ENCODE measurements at places on chromosomes 7 and 10.

DNA sequence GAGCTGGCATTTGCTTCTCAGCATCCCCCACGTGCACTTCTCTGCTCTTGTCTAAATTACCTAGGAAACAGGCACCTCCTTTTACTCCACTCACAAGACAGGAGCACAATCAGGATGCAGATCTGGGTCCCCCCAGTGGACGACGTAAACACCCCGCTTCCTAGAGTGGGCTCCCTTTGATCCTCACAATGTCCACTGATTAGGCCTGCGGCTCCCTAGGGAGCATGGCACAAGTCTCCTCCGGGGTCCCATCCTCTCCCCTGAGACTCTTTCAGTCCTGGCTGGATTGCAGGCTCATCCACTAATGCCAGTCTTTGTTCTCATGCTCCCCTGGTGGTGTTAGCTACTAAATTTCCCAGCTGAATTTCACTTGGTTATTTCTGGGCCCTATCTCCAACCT lies 98.3 kb downstream of the GLI3 start:
- DNase-seq, result no peak

DNA sequence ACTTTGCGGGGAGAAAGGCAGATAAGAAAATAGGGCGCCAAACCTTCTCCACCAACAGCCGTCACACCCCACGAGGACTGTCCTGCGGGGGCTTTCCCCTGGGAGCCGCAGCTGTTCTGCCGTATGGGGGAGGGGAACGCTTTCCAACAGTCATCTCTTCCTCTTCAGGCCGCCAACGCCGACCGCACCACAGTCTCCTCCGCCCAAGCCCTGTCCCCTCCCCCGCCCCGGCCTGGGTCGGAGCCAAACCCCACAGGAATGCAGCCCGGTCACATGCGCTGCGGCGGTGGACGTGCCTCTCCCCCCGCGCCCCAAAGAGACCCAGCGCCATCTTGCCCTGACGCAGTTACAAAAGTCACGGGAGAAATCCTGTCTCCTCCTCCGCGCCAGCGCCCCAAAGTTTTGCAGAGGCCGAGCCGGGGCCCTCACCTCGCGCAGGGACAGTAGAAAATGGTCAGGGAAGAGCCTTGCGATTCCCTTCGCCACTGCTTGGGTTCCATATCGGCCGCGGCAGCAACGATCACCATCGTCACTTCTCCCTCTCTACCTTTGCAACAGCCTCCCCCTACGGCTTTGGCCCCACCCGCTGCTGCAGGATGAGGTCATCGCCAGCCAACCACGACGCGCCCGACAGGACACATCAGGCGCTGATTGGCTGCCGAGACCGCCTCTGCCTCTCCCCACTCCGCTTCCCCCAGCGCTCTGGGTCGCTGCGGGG lies 1.3 kb upstream of the KMT2E start:
- peak; percentile 99 for DNase-seq

- no peak for DNase-seq
Observed at GRCh38 chr10:133245439-133246235, 8.0 kb downstream of the VENTX start.

- DNase-seq, result no peak
Observed at GRCh38 chr10:63209705-63210104, 76.6 kb downstream of the NRBF2 start.

- no peak for DNase-seq
Observed at GRCh38 chr10:106830471-106830870, 334.0 kb downstream of the SORCS1 start.

DNA sequence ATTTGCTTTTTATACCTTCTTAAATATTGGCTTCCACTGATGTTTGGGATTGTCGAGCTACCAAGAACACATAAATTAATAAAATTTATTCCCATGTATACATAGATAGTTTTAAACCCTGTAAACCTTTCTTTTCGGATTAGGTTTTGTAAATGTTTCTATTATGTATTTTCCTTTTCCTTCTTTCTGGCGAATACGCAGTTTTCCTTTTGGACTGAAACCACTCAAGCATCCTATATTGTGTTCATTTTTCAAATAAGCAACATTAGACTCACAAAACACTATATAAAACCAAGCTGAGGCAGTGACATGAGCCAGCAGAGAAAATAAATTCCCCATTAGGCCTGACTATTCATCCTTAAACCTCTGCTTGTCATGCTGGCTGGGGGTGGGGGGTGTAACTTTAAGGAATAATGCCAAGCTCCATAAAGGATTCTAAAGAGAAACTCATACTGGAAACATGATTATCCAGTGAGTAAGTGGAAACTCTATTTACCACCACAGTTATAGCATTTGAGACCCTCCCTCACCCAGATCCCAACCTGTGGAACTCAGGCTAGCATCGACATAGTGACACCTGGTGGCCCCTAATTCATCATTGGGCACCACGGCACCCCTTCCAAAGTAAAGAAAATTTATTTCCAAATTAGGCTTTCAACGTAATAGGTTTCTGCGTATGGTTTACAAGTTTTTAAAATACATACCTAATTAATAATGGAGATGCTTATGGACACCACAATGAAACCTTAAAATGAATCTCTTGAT lies 86.5 kb upstream of the CELF2 start:
- DNase-seq, result no peak

GRCh38 chr10:50823789-50824188 lies 61.6 kb downstream of the A1CF start:
- DNase-seq, result no peak

DNA sequence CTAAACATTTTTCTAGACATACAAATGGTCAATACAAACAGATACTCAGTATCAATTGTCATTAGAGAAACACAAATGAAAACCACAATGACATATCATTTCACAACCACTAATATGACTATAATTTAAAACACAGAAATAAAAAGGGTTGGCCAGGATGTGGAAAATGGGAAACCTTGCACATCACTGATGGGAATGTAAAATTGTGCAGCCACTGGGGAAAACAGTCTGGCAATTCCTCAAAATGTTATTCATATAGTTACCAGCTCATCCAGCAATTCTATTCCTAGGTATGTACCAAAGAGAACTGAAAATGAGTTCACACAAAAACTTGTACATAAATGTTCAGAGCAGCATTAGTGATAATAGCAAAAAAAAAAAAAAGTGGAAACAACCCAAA lies 106.1 kb upstream of the LRRTM3 start:
- DNase-seq, result no peak

DNA sequence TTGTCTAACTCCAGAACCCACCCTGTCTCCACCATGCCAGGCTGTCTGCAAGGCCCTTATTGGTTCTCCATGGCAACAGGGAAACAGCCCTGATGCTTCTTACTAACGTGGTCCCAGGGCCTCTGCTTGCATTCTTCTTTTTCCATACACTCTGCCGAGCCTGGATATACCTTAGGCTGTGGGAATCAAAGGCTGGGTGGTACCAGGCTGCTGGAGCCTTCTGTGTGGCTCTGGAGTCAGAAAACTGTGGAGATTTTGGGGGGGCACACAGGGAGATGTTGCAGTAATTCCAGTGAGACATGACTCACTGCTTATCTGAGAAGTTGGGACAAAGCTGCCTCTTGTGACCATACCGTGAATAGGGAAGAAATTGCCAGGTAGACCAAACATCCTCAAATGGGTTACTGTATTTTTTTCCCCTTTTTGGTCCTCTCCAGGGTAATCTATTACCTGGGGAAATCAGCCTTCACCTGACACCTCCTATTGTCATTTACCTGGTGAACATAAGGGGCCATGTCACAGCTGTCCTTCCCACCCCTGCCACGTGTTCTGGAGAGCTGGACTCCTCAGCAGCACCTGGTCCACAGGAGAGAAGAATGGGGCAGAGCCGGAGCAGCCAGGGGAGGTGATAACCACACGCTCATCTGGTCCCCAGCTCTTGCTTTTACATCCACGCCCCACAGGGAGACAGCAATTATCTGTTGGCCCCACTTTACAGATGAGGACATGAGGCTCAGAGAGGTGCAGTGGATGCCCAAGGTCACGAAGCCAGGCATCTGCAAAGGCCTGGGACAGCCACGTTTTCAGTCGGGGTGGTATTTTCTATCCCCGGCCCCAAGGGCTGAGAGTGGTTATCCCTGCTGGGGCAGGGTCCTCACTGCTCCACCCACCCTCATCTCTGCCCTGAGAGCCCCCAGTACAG lies 4.6 kb downstream of the CHST3 start:
- peak; percentile 59 for DNase-seq

GRCh38 chr7:105149827-105150226 lies 135.8 kb downstream of the KMT2E start:
- DNase-seq, result peak; percentile 45

- DNase-seq, result peak; percentile 7
Observed at GRCh38 chr7:76267107-76267893, 35.2 kb upstream of the HSPB1 start.

DNA sequence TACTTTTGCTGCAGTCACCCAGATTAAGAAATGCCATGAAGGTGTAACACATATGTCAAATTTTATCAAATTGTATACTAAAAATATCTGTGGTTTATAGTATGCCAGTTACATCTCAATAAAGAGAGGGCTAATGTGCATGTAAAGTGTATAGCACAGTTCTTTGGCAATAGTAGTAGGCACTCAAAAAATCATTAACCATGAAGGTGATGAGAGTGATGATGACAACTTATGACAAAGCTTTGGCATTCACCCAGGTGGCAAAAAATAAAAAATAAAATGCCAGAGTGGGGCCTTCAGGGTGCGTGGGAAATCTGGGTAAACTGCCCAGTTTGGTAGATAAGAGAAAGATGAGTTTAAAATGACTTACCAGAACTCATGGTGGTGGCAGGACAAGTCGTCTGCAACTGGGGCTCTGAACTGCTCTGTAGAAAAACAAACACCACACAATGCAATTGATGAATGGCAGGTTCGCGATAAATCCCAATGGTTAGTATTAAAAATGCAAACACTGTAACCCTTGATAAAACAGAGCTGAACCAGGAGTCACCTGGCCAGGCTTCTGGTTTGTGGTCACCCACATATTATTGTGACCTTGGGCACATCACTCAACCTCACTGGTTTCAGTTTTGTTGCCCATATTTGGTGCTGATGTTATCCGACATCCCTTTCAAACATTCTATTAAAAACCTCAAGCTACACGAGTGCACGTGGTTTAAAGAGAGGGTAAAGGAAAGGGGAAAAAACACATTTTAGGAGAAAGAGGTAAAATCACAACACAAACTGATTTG lies 120.2 kb downstream of the SORBS1 start:
- no peak for DNase-seq
